Fibroblast of skin of scalp (primary cell): ENCODE measurements at places on chromosomes 1 and 21.

DNA sequence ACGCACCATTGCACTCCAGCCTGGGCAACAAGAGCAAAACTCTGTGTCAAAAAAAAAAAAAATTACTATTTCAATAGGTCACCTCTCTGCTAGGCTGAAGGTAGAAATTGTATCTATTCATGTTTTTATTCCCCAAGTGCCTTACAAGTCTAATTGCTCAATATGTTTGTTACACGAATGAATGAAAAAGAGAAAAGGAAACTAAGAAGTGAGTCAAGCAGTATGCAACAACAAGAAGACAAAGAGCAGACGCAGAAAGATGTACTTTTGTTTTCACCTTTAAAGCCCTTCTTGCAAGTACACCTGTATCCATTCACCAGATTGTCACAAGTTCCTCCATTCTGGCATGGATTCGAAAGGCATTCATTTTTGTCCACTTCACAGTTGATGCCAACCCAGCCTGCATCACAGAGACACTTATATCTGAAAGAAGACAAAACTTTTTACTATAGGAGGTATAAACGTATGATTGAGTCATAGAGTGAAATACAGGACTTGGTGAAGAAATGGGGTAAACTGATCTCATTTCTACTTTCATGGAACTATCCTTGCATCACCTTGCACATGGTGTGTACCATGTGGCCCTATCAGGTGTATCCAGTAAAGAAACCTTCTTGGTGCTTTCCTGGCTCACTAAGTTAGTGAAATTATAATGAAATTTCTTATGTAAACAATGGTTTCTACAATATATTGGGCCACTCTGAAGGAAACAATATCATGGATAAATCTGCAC is 57.1 kb upstream of the ADAM30 start:
- DNase-seq: no peak

- no peak for DNase-seq
Observed at GRCh38 chr1:218516526-218516925, 171.4 kb downstream of the TGFB2 start.

GRCh38 chr1:64077281-64077940 is 126.0 kb upstream of the UBE2U start:
- no peak for DNase-seq

DNA sequence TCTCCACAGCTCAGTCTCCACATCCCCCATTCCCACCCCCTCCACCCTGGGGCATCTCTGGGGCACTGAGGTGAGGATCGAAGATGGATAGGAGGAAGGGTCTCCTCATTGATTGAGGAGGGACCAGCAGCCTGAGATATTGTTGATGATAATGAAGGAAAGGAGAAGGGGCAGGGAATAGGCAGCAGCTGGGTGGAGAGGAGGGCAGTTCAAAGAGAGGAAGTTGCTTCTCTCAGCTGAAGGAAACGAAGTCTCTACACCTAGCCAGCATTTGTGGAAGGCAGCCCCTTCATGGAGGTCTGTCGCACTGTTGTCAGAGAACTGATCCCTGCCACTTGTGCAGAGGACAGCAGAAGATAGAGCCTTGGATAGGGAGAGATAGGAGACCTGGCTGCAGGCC is 5.7 kb downstream of the KNCN start:
- DNase-seq: no peak

GRCh38 chr1:30522031-30523004 is 201.1 kb downstream of the MATN1 start:
- peak; percentile 72 for DNase-seq

DNA sequence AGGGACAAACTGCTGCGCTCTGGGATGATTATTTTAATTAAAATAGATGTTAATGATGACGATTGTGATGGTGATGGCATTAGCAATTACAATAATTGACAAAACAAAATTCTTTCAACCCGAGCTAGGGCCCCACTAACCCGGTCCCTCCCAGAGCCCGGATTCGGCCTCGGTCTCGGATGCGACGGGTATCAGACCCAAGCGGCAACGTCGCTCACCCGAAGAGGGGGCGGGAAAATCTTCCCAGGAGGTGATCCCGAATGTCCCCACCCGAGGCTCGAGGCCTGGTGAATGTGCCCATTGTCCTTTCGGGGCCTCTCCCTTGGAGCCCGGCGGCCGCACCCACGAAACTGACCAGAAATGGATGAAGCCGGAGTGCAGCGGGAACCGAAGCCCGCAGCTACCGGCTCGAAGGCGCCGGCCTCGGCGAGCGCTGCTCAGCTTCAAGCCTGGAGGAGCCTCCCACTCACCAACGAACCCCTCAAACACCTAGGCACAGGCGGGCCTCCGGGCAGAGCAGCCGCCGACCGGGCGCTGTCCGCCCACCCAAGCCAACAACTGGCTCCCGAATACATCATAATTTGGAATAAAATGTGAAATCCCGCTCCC is 1.2 kb downstream of the TAL1 start:
- no peak for DNase-seq

GRCh38 chr1:113191579-113192076 is 118.6 kb downstream of the LRIG2 start:
- DNase-seq: no peak

DNA sequence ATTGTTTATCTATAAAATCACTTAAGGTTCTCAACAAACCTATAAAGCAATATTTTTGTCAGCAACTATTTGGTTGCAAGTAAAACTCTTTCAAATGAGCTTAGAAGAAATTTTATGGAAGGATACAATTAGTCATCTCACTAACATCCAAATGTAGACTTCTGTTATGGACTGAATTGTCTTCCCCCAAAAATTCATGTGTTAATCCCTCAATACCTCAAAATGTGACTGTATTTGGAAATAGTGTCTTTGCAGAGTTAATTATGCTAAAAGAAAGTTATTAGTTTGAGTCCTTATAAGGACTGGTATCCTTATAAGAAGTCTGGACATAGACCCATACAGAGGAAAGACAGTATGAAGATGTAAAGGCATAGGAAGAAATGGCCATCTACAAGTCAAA is 357.8 kb upstream of the PRMT6 start:
- DNase-seq: peak; percentile 48

DNA sequence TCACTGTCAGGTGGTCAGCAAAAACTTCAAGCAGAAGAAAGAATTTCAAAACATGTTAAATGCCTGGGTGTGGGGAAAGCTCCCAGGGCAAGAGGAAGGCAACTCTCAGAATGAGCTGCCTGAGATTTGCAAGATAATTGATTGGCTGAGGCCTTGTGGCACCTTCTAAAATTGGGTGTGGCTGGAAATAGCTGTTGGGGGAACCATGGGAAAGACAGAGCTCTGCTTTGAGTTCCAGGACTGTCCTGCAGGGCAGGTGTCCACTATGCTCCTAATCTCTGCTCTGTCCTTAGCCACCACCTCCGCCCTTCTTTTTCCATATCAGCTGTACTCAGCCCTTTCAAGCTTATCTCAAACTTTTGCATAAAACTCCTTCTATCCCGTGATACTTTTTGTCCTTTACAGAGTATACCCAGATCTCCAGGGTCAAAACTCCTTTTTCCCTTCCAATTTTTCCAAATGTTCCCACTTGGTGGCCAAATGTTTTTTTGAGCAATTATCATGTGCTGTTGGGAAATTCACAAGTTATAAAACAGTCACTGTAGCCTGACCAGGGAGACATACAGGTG is 23.8 kb upstream of the PPP2R5A start:
- no peak for DNase-seq

- DNase-seq: no peak
Observed at GRCh38 chr21:45847870-45848269, 133.7 kb upstream of the COL6A1 start.

DNA sequence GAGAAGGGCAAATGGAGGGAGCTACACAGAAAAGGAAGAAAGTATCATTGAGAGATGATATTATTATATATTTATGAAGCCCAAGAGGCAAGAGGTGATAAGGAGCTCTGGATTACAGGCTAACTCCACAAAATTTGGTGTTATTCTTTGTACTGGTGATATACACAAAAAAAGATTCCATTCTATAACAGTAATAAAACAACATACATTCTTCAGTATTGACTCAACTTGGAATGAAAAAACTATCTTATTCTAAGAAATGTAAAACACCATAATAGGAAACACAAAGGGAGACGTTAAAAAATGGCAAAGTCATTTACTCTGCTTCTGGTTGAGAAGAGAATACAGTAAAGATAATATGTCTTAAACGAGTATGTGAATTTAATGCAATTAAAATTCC is 99.4 kb downstream of the TEX35 start:
- DNase-seq: peak; percentile 89

DNA sequence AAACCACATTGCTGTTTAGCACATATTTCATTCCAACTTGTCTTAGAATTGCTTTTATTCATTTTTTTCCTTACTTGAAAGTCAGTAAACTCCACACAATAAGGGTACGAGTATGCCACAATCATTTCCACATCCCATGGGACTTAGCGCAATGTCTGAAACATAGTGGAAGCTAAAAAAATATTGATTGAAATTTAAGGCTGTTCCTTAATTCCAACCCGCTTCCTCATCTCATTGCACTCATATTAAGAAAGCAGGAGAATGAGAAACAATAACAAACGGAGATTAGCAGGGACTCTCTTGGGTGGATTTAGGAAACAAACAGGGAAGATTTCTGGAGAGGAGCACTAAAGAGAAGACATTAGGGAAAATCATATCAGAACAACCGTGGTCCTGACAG is 39.3 kb upstream of the RGS4 start:
- peak; percentile 68 for DNase-seq

- DNase-seq: no peak
Observed at GRCh38 chr1:207362962-207363860, 41.7 kb downstream of the CD55 start.

- DNase-seq: peak; percentile 54
Observed at GRCh38 chr1:4652631-4653327, 1.6 kb upstream of the AJAP1 start.

DNA sequence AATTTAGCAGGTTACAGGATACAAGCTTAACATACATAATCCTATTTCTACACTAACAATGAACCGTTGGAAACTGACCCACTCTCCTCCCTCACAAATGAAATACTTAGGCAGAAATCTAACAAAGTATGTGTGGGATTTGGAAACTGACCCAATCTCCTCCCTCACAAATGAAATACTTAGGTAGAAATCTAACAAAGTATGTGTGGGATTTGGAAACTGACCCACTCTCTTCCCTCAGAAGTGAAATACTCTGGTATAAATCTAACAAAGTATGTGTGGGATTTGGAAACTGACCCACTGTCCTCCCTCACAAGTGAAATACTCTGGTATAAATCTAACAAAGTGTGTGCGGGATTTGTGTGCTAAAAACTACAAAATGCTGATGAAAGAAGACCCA is 60.3 kb downstream of the TRAF5 start:
- peak; percentile 44 for DNase-seq

DNA sequence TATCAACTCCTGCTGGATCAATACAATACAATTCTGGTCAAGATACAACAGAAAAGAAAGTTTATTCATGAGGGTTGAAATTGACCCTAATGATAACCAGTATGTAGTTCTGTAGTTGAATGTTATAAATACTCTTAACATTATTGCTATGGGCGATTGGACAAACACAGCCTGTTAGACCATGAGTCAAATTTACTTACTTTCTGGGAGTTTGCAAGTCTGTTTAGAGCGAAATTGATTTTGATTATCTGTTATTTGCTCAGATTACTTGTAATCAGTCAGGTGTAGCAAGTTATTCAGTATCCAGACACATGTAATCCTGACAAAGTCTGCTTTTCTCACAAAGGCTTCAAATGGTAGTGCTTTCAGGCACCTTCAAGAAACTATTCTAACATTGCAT is 216.6 kb upstream of the B3GALT2 start:
- no peak for DNase-seq

DNA sequence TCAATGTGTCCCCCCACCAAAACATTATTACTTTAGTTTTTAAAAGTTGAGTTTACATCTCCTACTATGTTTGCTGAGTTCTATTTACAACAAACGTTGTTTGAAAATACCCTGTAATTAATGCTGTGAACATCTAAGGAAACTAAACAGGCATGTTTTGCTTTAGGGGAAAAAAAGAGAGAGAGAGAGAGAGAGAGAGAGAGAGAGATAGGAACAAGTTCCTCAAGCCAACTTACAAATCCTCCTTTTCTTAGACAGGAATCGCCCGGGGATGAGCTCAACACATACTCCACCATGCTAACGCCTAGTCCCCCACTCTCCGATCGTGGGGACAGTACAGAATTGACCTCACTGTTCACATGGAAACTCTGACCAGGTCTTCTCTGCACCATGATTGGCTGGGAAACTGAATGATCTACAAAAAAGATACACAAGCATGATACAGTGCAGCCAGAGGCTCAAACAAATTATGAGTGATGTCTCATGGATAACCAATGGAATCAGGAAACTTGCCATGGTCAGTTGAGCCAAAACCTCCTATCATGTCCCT is 59.8 kb downstream of the PUM1 start:
- no peak for DNase-seq

DNA sequence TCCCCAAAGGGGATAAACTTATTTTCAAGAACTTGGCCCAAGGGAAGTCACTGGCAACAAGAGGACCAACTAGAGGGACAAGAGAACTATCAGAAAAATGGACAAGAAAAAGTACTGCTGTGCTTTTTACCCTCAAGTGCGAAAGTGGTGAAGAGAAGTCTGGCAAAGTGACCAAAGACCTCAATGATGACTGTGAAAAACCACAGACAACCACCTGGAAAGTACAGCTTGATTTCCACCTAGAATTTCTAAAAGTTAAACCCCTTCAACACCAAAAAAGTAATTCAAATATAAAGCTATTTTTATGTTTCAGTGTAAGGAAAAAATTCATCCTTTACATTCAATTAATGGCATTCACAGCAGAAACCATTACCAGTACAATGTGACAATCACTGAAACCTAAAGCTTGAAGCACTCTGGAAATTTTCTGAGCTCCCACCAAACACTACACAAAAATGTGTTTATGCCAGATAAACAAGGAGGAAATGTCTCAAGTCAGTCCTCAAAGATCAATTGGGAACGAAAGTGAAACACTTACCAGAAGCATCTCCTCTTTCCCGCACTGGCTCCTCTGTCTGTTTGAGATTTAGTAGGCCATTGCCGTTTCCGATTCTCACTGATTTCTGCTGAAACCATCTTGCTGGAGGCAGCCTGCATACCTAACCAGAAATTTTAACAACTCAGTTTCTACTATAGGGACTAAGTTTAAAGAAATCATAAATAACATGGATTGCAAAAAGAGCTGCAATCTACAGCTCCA is 8.3 kb downstream of the SDE2 start:
- DNase-seq: no peak

DNA sequence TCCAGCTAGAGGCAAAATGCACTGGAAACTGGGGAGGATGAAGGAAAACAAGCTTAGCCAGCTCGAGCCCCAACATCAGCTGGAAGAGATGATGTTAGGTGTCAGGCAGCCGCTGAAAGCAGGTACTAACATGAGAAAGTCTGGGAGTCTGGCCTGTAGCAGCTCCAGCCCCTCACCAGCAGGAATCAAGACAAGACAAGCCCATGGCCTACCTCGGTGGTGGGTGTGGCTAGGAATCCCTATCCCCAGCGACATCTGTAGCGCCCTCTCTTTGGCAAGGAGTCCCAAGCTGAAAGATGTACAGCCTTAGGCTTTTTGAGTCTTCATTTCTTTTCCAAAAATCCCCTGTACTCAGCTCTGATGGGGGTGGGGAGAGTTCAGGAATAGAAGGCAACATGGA is 2.6 kb downstream of the DLGAP3 start:
- DNase-seq: no peak

- no peak for DNase-seq
Observed at GRCh38 chr1:154716614-154717527, 108.9 kb upstream of the ADAR start.

- no peak for DNase-seq
Observed at GRCh38 chr21:29637134-29637533, 302.7 kb downstream of the GRIK1 start.

- DNase-seq: no peak
Observed at GRCh38 chr1:217106231-217106901, 383.1 kb upstream of the ESRRG start.
